ENCODE measurements at places on chromosomes 1 and 21.

GRCh38 chr1:19858893-19859292 is 23.3 kb upstream of the OTUD3 start:
- DNase-seq: no peak

DNA sequence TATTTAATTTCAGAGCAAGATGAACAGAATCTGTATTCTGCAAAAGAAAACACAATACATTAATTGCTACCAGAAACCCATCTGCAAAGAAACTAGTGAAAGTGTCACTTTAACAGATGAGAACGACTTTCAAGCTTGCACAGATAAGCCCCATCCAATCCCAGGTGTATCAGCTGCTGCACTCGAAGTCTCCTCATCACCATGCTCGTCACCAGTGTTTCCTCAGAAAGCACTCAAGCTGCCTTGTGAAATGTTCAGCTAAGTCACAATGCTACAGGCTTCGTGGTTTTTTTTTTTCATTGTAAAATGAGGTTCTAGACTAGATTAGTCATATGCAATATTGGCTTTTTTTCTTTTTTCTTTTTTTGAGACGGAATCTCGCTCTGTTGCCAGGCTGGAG is 3.3 kb upstream of the TOMM20 start:
- no peak for DNase-seq

DNA sequence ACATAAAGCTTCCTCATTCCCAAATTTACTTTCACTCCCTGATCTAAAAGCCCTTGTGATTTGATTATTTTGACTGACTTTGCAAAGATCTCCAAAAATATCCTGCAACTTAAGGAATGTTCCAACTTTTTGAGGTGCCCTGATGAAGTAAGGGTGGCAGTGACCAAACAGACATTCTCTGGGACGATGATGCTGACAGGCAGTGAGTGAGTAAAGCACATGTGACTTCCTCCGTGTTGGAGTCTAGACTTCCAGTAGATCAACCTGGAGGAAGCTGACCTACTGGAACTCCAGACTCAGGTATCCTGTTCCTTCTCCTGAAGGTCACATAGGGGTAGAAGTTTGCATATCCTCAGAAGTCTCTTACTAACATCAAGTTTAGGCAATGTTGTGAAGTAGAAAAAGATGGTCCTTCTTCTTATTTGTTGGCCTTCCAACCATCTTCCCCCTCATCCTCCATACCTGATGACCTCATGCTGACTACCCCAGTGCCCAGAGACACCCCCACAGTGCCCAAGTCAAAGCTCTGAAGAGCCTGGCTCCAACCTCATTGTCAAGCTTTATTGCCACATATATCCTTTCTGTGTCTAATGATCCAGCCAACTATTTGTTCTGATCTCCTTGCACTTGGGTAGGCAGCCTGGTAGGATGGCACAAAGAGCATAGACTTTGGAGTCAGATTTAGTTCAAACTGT is 16.0 kb downstream of the TNFSF4 start:
- DNase-seq: no peak

- no peak for DNase-seq
These were observed 271.6 kb downstream of the TRABD2B start for GRCh38 chr1:47725511-47725991.

DNA sequence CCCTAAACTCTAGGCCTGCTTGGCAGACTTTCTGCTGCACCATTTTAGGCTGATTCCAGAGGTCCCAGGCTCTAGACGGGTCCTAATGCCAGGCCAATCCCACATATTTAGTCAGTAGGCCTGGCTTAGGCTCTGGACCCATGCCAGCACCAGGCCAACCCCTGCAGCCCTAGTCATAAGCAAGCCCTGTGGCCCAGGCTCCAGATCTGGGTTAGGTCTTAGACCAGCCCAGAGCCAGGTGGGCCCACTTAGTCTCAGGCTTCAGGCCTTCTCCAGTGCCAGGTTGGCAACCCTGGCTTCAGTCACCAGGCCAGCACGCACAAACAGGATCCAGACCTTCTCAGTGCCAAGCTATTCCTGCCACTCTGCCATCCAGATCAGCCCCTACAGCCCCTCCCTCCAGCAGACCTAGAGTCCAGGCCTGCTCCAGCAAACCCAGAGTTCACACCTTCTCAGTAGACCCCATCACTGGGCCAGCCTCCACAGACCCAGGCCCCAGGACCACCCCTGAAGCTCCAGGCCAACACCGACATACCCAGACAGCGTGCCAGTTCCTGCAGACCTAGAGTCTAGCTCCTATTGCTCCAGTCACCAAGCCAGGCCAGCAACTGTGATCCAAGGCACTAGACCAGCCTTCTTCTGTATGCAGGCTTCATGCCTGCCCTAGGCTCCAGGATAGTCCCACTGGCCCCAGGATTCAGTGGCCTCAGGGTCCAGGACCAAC is 467.6 kb downstream of the RWDD3 start:
- DNase-seq: no peak

DNA sequence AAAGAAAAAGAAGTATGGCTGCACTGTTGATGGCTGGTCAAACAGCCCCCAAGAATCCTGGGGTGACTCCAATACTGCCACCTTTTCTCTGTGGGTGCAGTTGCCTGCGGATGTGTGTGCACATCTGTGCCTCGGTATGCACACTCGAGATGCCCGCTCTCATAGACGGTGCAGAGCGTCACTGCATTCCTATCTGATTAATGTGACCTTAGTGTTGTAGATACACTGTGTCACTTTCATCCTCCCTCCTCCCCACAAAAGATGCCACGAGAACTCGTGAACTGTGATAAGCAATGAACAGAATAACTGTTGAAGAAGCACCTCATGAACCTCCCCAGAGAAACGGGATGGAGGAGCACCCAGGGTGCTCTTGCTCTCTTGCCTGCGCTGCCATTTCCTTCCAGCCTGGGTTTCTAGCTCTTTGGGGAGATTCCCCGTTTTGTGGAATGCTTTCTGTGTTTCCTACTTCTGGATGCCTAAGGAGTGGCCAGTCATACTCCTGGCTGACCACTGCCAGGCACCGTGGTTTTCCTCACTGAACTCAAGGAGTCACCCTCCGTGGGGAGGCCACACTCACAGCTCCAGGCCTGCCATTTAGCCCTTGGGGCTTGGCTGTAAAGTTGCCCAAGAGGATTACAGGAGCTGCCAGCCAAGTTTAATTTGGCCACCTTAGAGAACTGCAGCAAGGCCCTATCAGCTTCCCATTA is 32.0 kb downstream of the NTPCR start:
- DNase-seq: no peak

DNA sequence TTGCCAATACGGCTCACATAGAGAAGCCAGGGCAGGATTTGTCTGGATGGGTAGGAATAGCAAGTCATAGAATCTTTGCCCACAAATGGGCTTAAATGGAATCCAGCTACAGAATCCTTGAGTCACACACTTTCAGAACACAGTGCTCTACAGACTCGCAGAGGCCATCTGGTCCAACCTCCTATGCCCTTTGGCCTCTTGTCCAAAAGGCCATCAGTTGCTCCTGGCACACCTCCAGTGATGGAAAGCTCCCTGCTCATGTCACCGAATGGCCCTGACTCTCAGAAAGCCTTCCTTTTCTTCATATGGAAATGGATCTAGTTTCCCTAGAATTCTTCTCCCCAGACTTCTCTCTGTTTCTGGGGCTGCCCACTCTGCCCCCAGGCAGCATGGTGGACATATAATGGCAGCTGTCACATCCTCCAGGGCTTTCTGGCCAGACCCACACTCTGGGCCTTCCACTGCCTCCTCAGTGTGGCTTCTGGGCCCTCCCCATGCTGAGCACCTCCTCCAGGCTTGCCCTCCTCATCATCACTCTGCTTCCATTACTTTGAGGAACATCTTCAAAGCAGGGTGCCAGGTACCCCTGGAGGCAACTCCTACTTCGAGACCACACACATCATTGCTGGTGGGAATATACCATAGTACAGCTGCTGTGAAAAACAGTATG is 33.6 kb upstream of the TRABD2B start:
- no peak for DNase-seq

GRCh38 chr1:204950353-204951001 is 79.8 kb downstream of the NFASC start:
- no peak for DNase-seq

GRCh38 chr1:240941701-240942370 is 329.9 kb upstream of the GREM2 start:
- no peak for DNase-seq

DNA sequence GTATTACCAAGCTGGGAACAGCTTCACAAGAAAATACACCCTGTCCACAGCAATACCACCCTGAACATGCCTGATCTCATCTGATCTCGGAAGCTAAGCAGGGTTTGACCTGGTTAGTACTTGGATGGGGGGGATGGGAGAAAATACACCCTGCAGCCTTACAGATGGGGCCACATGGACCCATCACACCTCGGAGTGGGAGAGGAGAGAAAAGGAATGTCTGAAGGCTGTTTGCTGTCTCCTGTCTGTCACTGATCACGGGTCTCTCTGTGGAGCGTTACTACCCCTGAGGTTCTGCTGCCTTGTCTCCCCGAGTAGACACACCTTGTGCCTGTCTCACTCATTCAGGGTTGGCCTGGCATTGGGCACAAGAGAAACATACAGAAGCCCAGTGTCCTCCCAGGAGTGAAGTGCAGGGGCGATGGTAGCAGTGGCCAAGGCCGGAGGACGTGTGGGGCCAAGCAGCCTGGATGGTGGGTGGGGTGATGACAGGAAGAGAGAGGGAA is 48.0 kb downstream of the TEX35 start:
- no peak for DNase-seq

GRCh38 chr1:177385760-177386698 is 215.3 kb downstream of the BRINP2 start:
- DNase-seq: no peak

GRCh38 chr1:192869308-192869940 is 60.6 kb downstream of the RGS2 start:
- DNase-seq: no peak

DNA sequence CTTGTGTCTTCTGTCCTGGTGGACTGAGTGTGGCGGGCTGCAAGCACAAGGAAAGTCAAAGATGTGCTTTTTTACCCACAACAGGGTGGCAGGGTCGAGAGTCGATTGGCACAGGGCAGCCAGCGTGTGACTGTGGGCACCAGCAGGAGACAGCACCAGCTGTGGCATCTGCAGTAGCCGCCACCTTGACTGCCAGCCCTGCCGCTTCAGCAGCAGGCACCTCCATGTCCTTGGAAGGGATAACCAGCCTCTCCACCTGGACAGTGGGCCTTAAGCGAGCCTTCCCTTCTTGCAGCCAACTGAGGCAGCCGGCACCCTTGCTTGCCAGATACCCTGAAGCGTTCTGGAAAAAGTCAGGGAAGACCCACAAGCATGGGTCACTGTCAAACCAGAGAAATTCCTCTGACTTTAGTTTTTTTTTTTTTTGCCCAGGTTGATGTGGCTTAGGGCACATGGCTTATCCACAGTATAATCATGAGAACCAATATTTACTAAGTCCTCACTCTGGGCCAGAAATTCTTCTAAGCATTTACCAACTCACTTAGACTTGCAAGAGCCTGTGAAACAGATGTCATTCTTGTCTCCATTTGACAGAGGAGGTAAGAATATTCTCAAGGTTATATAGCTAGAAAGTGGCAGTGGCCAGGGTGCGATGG is 30.1 kb upstream of the PTGFRN start:
- DNase-seq: no peak

- no peak for DNase-seq
These were observed 111.8 kb downstream of the RPS6KC1 start for GRCh38 chr1:213162862-213163261.

GRCh38 chr1:168161459-168161858 is 17.3 kb upstream of the TIPRL start:
- no peak for DNase-seq

- no peak for DNase-seq
These were observed 3.9 kb upstream of the POU3F1 start for GRCh38 chr1:38050397-38051078.

GRCh38 chr1:37483785-37484184 is 9.4 kb downstream of the ZC3H12A start:
- DNase-seq: no peak

GRCh38 chr1:29851691-29852090 is 615.4 kb downstream of the PTPRU start:
- DNase-seq: no peak

DNA sequence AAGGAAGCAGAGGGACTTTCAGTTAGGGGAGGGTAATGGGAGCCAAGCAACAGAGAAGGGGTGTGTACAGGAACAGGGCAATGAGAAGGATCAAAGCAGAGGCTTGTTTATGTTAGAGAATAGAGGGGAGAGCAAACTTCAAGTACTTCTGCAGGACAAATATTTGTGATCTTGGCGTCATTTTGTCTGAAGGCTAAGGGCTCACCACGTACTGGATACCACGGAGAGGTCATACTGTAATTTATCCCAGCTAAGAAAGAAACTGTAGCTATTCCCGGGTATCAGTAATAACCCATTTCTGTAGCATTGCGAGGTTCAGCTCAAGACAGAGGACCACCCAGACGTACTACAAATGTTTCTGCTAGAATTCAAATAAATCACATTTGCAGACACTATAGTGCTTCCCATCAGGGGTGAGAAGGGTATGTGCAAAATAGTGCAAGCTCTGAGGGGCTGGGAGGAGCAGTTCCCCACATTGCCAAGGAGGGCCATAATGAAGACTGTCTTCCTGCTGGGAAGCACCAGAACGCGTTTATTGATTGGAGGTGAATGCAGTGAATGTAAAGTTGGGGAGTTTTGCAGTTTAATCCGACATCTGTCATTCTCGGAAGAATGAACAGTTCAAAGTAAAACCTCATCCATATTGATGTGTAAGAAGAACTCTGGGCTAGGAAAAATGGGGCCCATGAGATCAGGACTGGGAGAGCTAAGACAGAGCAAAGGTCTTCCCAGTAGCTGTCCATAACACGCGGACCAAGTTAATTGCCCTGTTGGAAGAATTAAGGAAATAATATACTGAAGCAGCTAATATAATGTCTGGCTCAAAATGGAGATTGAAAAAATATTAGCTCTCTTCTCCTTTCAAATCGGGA is 136.9 kb downstream of the RWDD3 start:
- DNase-seq: no peak

DNA sequence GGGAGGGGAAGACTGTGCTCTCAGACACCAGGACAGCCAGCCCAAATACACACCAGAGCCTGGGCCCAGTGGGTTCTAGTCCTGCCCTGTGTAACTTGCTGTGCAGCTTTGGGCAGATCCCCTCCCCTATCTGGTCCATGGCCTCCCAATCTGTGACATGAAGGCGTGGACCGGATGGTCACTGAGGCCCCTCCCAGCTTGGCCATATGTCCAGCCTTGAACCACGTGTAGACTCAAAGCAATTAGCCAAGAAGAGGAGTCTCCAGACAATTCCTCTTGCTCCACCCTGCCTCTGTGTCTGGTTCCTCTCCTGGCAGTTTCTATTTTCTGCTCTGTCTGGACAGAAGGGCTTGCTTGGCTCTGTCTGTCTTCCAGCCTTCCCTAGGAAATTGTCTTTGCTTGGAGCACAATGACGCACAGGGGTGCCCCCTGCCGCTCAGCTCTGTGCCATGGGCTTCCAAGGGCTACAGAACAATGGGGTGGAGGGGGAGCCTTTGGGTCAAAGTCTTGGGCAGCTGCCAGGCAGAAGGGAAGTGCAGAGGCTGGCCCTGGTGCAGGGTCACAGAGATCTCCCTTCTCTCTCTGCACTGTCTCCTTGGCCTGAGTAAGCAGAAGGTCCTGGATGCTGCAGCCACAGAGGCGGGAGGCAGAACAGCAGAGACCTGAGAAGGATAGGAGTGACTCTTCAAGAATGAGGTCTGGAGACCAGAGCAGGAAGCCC is 66.1 kb downstream of the TENT5C start:
- no peak for DNase-seq

- no peak for DNase-seq
These were observed 43.8 kb downstream of the NCF2 start for GRCh38 chr1:183546427-183546826.
